ENCODE measurements at places on chromosomes 6 and 20.

DNA sequence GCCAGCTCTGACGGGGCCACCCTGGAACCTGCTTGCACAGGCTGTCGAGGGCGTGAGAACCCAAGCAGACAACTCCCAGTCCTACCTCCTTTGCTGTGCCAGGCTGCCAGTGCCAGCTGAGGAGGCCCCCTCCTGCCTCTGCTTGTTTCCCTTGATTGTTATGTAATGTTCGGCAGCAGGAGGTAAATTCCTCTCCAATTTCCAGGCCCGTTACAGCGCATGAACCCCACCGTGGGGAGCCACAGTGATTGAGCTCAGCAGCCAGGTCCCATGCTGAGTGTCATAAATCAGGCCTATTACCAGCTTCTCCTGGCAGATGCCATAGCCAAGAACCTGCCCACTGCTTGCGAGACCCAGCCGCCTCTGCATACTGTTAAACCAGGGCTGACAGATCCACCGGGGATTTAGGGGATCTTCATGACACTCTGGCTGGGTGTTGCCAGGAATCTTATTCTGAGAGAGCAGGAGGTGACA lies 320.5 kb downstream of the DHX35 start:
- no peak for DNase-seq

DNA sequence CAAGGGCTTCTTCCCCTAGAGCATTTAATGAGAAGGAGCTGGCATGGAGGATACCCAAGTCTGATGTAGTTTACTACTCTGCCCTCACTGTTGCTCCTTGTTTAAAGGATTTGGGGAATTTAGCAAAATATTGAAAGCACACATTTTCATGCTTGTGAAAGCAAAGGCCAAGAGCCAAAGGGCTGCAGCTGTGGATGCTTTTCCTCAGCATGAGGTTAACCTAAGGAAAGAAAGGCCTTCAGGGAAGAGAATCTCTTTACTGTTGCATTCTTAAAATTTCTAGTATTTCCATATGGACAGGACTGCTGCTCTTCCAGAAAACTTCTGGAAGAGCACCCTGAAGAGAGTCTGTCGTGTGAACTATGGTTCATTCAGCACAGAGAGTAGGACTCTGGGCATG lies 45.9 kb upstream of the SASH1 start:
- DNase-seq = no peak

GRCh38 chr20:51523276-51524013 lies 19.1 kb downstream of the NFATC2 start:
- no peak for DNase-seq

- DNase-seq = no peak
Observed at GRCh38 chr6:90860822-90861601, 274.1 kb upstream of the MAP3K7 start.

DNA sequence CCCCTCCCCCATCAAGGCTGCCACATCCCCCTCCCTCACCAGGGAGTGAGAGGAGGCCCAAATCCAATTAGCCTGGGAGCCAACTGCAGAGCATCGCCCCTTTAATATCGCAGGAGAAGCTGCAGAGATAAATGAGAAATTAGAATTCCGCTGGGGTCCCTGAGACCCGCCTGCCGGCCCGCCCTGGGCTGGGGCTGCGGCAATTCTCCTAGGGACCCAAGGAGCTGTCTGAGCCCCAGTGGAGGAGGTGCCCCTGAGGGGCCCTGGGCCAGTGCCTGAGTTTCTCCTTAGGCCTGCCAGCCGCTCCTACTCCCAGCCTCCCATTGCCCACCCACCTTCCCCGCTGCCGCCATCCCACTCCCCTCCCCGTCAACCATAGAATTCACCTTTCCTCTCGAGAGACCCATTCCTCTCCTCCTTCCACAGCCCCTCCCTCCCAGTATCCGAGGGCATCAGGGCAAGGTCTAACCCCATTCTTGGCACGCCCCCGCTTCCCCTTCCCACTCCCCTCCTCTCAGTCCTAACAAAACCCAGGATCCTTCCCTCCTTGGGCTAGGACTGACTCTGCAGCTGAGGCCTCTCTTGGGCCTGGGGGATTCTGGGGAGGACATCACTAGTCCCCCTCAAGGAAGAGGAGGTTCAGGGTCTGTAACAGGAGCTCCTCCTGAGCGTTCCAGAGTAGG lies 20.0 kb upstream of the CDH22 start:
- no peak for DNase-seq

DNA sequence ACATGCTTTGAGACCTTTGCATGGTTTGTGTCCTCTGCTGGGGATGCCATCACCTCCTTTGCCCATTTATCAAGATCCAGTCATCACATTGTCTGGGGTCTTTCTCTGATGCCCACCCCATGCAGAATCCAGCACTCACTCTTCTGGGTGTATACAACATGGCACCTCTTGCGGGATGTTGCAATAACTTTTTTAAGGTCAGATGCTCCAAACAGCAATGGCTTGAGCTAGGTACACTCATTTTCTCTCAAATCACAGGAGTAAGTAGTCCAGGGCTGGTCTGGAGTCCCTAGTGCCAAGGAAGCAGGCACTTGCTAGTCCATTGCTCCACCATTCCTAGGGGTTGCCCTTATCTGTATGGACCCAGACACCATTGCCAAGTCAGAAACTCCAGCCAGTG lies 196.6 kb upstream of the KCNG1 start:
- DNase-seq = no peak

- DNase-seq = no peak
Observed at GRCh38 chr20:52889225-52889624, 82.9 kb upstream of the TSHZ2 start.

DNA sequence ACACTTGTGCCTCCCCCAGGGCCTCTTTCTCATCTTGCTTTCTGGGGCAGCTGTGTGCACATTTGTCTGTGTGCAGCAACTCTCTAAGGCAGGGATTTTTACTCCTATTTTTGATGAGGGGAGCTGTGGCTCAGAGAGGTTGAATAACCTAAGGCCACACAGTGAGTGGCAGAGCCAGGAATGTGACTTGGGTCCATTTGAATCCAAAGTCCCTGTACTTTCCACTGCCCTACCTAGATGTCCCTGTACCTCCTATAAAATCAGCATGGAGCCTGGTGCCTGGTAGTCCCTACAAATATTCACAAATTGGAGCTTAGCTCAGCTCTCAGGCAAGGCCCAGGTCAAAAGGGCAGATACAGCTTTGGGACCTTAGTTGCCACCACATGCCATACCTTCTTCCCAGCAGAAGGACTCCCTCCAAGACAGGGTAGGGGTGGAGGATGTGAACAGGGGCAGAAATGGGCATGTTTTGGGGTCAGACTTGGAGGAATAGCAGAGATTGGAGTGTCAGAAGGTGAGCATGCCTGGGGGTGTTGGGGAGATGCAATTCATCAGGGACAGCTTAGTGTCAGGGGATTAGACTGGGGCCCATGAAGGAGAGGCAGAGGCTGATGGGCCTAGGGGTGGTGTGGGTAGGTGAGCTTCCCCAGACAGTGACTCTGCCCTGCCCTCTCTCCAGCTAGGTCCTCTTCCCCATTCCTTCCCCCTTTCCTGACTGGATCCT lies 4.1 kb upstream of the VEGFA start:
- no peak for DNase-seq

DNA sequence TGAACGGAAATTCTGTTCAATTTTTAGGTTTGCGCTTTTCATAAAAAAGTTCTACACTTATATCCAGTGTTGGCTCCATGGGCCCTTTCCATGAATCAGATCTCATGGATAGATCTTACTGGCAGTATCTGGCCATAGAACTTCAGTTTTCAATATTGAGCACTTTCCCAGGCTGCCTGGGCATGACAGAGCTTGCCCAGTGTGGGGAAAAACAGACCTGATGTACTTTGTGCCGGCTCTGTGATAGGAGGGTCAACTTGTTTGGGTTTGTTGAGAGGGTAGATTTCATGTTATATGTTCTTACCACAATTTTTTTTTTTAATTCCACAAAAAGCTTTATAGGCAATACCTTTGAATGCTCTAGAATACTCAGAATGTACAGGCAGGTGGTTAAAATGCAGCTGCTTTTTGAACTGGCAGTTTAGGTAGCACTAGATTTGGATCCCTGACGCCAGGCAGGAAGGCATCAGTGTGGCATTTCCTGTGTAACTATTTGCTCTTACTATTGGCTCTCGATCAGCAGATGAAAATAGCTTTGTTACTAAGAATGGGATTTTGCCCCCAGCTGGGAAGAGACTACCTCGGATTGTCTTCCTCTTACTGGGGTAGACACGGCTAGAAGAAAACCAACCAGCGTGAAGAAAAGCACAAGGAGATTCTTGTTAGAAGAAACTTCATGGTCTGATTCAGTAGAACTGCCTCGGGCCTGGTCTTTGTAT lies 404.9 kb upstream of the SOX4 start:
- no peak for DNase-seq

DNA sequence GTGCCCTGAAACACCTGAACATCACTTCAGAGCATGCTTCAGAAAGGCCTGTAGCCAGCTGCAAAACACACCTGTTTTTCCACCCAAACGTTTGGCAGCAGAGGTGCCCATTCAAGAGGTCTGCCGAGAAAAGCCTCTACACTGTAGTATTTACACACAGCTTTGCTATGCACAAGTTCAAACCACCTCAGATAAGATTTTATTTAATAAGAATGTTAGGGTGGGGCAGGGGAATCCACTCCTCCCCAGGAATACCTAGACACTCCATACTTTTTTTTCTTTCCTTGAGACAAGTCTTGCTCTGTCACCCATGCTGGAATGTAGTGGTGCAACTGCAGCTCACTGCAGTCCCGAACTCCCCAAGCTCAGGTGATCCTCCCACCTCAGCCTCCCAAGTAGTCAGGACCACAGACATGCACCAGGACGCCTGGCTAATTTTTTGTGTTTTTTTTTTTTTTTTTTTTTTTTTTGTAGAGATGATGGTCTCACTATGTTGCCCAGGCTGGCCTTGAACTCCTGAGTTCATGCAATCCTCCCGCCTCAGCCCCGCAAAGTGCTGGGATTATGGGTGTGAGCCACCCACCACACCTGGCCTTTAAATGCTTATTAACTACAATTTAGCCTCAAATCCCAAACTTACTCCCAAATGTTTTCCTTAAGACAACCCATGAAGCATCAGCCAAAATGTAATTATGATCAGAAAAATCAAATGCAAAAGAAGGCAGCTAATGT lies 9.7 kb downstream of the MRPL14 start:
- no peak for DNase-seq

- DNase-seq = no peak
Observed at GRCh38 chr6:29584821-29585220, at the start of gene OR2H2. Gene OR2H2 (plus strand): TSS chr6:29585121. CDS start chr6:29587945, 2,824 bp downstream.

GRCh38 chr6:138545621-138545980 lies 46.3 kb upstream of the NHSL1 start:
- DNase-seq = no peak

All from LNCaP clone FGC (cell line).